ENCODE measurements at places on chromosomes 7 and 10.

- DNase-seq = no peak
These were observed 506.8 kb upstream of the COBL start for GRCh38 chr7:51823437-51823836.

GRCh38 chr10:113709221-113709838, 29.6 kb downstream of the CASP7 start:
- no peak for DNase-seq

DNA sequence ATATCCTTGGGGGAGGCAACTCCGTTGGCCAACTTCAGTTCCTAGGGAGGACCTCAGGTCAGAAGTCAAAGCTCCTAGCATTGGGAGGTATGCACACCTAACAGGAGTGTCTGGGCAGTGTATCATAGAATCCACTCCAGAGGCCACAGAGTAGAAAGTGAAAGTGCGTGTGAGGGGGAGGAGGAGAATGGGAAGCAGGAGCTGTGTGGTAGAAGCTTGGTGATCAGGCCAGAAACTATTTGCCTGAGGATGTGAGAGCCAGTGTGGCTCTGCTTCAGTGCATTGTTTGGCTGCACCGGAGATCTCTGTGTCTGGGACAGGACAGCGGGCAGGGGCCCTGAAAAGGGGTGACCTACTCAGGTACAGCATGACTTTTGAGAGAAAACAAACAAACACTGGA, 557.4 kb upstream of the VSTM2A start:
- no peak for DNase-seq

- DNase-seq = no peak
These were observed 151.7 kb upstream of the PPP2R2D start for GRCh38 chr10:131748831-131749766.

DNA sequence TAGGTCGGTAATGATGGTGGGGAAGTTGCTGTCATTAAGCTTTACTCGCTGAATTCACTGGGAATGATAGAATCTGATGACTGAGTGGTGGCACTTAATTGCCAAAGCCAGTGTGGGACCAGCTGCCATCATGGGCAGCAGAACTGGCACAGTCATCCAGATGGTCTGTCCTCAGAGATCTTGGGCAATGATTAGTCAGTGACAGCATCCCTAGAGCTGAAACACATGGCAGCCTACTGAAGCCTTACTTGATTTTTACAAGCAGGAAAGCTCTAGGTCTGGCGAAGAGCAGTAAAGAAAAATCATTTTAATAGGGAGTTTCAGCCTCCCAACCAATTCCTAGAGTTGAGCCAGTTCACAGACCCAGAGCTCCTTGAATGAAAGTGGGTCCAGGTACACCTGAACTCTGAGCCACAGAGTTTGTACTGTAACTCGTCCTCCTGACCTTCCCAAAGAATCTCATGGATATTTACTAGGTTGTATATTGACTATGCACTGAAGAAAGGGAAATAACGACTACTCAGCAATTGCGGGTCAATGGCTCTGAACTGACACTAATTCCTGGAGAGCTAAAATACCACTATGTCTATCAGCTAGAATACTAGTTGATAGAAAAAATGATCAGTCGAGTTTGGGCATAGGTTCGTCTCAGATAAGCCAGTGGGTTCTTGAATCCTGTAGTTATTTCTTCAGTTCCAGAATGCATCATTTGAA, 4.4 kb upstream of the ASB13 start:
- no peak for DNase-seq

DNA sequence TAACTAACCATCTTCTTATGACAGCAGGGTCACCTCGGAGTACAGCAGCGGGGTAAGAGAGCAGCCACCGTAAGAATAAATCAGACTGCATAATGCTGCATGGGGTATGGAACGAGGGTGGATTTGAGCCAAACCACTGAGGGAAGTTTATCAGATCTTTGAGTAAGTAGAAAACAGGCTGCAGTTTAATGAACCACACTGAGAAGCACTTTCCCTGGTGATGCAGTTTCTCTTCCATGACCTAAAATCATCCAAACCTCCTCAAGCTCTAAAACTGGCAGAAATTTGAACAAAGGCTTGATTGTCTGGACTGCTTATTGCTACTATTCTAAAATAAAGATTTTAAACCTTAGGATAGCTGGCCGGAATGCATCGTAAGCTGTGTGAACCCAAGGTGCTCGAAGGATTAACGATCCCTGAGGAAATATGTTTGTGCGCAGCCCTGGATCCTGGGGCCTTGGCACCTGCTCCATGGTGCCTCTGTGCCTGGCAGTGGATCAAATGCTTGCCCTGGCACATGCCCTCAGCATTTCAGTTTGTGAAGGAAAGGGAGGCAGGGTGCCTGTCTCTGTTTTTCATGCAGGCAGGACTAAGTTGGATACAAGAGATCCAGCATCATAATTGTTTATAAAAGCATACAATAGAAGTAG, 322.7 kb downstream of the LHFPL3 start:
- DNase-seq = no peak

- DNase-seq = no peak
These were observed 202.9 kb downstream of the ZNF248 start for GRCh38 chr10:37654466-37654865.

- DNase-seq = no peak
These were observed 122.7 kb downstream of the PRKAG2 start for GRCh38 chr7:151754142-151754590.

DNA sequence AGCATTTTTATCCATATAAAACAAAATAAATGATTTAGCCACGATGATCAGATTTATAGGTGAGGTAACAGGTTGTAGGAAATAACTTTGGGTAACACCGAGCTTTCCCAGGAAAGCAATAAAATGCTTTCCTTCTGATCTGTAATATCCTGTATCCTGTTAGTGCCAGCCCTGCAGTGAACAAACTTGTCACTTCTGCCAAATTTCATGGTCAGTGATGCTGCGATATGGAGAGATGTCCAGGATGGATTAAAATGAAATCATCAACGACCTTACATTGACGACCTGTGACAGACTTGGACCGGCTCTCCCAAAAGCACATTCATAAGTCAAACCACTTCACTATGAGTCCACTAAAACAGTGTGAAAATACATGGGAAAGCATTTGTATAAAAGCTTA, 608.0 kb upstream of the NRP1 start:
- DNase-seq = no peak

DNA sequence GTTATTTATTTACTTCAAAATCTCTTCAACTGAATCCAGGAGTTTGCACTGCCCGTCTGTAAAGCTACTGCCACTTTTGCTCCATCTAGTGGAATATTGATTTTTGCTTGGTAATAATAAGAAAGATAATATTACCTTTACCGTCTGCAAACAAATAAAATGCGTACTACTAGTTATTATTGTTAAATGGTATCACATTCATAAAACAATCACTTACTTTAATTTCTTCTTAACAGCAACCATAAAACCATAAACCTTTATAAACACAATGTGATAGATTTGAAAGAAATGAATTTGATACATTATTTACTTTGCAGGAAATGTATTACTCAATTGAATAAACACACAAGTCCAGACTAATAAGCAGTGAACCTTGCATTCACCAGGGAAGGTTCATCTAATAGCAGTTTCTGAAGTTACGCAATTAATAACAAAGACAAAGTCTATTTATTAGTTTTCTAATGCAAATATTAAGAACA, 6.4 kb downstream of the AGMO start:
- DNase-seq = no peak

- no peak for DNase-seq
These were observed 161.3 kb upstream of the LRRN3 start for GRCh38 chr7:110929480-110930249.

- no peak for DNase-seq
These were observed 172.2 kb upstream of the PDE1C start for GRCh38 chr7:32242436-32242835.

GRCh38 chr7:90173127-90173844, 19.0 kb downstream of the STEAP1 start:
- no peak for DNase-seq

- DNase-seq = no peak
These were observed 31.4 kb upstream of the BTBD16 start for GRCh38 chr10:122239578-122240257.

GRCh38 chr10:124423813-124424212, 5.1 kb upstream of the OAT start:
- no peak for DNase-seq

GRCh38 chr10:79129361-79129997, 60.7 kb downstream of the ZMIZ1 start:
- DNase-seq = no peak

GRCh38 chr7:7965301-7965700, 3.3 kb upstream of the GLCCI1 start:
- no peak for DNase-seq

DNA sequence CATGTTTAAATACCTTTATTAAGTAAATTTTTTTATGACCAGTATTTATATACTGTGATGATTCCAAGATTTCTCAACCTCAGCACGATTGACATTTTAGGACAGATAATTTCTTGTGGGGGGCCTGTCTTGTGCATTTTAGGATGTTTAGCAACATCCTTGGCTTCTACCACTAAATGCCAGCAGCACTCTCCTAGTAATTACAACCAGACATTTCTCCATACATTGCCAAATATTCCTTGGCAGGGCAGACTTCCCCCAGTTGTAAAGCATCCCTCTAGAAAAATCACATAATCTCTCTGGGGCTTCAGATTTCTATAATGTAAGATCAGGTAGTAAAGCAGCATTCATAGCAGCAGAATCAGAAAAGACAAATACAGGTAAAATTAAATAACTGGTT, 7.8 kb upstream of the LIPM start:
- DNase-seq = no peak

DNA sequence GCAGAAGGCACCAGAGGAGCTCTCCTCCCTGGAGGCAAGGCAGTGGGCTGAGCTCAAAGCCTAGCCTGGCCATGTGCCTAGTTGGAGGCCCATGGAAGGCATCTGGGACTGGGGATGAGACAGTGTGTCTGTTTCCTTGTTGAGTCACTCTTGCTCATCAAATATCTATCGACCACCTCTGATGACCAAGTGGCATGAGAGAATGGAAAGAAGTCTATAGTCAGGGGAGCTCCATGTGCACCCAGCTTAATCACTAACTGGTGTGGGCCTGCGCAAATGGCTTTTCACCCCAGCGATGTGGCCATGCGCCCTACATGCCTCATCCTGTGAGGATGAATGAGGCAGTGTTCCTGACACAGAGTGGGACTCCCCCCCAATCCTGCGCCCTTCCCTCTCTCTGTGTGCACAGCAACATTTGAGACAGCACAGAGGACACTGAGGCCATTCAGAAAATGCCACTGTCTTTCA, 229.9 kb downstream of the RPS24 start:
- peak; percentile 73 for DNase-seq

- DNase-seq = peak; percentile 56
These were observed 5.7 kb downstream of the LDB3 start for GRCh38 chr10:86673827-86674581.

- DNase-seq = no peak
These were observed 183.0 kb upstream of the CTBP2 start for GRCh38 chr10:125343118-125343925.

DNA sequence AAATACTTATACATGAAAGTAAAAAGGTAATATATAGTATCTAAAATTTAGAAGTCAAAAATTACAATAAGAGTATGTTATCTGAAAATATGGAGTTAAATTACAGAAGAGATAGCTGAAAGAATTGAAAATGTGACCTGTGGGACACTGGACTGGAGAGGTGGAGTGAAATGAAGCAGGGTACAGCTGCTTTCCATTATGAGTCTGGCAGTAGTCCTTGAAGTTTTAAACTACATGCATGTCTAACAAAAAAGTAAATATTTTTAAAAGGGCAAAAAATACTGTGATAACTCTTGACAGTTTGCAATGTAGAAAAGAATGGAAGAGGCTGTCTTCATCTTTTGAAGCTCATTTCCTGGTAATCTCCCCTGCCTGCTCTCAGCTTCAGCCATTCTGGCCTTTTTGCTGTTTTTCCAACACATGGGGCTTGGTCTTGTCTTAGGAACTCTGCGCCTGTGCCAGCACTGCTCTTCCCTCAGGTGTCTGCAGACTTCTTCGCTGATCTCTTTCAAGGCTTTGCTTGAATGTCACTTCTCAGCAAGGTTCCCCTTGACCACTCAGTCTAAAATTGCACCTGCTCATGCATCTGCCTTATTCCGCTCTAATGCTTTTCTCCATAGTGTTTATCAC, 36.9 kb downstream of the PTPRZ1 start:
- no peak for DNase-seq

- no peak for DNase-seq
These were observed 341.7 kb upstream of the BMPER start for GRCh38 chr7:33563651-33564050.

- no peak for DNase-seq
These were observed 3.2 kb downstream of the SLC4A2 start for GRCh38 chr7:151062399-151063211.

- no peak for DNase-seq
These were observed 7.5 kb upstream of the DNAJC1 start for GRCh38 chr10:22010973-22011408.

- peak; percentile 67 for DNase-seq
These were observed 65.0 kb downstream of the STK17A start for GRCh38 chr7:43647673-43648472.

DNA sequence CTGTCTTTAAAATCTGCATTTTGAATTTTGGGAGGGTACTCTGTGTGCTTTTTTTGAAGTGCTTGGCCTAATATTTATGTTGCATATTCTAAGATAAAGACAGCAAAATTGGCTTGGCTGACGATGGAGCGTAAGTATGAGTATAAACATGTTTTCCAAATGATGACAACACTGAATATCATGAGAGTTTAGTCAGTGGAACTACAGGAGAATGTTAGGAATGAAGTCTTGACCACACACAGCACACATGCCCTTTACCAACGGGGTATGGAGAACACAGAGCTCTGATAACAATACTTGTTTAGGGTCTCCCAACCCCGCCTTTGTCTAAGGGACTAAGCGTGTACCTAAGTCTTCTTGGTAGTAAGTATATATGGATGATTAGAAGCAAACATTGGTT, 253.9 kb upstream of the FZD8 start:
- DNase-seq = no peak

DNA sequence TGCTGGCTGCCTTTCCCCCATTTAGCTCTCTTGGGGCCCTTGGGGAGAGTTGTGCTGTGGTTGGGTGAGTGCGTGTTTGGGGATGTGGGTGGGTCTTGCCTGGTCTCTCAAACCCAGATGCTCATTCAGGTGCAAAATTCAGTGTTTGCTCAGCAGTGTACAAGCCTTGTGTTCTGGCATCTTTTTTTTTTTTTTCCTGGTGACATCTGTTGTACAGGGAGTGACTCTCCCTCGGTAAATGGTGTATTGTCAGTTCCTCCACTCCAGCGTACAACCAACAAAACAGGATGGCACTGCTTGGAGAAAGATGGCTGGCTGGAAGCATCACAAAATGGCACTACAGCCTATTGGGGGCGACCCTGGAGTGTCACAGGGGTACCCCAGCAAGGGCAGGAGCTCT, 75.5 kb downstream of the LRMDA start:
- DNase-seq = no peak

DNA sequence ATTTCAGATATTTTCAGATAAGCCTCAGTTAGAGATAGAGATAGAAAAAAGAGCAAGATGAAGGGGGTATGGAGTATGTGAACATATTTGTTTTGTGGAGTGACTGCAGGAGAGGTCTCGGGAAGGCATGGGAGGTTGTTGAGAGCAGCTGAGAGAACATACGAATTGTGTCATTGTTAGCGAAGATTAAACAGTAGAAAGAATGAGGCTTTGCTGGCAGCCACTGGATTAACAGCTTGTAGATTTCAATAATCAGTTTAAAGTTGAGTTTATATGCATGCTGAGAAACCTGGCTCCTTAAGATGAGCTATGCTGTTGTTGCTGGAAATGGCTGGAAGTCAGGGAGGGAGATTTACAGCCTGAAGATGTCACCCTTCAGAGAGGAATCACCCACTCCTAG, 100.9 kb upstream of the SORCS3 start:
- DNase-seq = no peak
